Stimulated activated naive CD8-positive, alpha-beta T cell treated with anti-CD3 and anti-CD28 coated beads, Interleukin-15, amount 100 ng/mL, for 72 hours (primary cell): ENCODE measurements at places on chromosomes 2 and 18.

- DNase-seq = no peak
Measured at GRCh38 chr2:134205087-134205486, 48.8 kb upstream of the MGAT5 start.

GRCh38 chr2:78077633-78078032, 555.5 kb upstream of the LRRTM4 start:
- no peak for DNase-seq

- no peak for DNase-seq
Measured at GRCh38 chr2:43461453-43462073, 134.3 kb downstream of the THADA start.

DNA sequence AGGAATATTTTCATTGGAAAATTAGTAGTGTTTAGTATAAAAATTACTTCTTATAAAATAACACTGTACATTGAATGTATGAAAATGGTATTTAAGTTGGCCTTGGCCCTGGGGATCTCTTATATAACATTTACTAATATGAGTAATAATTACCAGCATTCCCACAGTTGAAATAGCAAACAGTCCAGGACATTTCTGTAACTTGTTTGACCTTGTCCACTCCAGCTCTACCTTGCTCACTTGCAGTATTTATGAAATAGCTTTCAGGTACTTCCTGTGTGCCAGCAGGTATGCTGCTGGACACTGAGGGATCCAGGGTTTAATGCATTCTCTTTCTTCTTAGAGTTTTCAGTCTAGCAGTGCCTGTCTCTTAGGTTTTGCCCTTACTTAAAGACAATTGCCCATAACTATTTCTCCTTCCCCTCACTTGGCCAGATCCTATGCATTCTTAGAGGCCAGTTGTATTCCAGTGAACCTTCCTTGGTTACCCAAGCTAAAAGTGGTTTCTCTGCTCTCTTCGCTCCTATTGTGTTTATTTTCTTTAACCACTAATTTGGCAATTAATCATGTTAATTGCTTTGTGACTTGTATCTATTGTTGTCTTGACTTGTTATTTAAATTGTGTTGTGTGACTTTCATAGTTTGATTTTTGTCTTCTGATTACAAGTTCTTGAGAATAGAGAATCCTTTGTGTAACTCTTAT, 25.9 kb downstream of the BABAM2 start:
- no peak for DNase-seq

DNA sequence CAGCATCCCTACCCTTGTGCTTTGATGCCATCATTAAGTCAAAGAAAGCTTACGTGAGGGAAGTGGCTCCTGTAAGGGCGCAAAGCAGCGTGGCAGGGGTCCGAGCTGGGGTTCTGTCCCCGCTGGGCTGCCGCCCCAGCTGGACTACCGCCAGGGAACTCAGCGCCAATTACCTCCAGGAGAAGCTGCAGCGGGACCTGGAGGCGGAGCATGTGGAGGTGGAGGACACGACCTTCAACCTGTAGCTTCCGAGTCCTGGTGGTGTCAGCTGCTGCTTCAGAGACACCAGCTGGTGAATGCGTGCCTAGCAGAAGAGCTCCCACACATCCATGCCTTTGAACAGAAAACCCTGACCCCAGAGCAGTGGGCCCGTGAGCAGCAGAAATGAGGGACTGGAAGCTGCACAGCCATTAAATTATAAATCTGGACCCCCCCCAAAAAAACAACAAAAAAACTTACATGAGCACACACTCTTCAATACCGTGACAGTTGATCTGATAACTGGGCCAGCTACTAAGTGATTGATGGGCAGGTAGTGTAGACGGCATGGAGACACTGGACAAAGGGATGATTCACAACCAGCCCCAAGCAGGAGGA, 20.1 kb upstream of the YES1 start:
- DNase-seq = no peak

DNA sequence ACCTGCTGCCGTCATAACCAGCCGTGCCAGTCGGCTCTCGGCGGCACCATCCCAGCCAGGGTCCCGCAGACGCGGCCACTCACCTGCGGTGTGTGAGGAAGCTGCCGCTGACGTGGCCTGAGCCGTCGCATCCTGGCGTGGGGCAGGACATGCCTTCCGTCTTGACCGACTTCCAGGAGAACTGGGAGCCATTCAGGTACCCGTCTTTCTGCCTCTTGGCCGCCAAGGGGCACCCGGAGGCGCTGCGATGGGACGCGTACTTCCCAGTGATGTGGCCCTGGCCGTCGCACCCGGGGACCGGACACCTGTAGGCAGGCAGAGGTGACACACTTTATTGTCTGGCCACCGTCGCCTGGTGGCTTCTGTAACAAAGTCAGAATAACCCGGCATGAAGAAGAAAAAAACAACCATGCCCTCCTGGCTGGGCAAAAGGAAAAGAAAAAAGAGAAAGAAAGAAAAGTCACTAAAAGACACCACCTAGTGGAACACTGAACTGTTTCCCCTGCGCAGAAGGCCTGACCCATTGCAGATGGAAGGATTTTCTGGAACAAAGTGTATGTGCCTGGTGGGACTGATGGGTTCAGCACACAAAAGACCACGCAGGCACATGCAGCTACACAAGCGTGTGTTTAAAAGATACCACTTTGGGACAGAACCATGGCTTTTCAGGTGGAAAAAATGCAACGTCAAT, 94.9 kb upstream of the PXDN start:
- DNase-seq = no peak

GRCh38 chr2:61928826-61929461, 23.5 kb downstream of the COMMD1 start:
- no peak for DNase-seq

DNA sequence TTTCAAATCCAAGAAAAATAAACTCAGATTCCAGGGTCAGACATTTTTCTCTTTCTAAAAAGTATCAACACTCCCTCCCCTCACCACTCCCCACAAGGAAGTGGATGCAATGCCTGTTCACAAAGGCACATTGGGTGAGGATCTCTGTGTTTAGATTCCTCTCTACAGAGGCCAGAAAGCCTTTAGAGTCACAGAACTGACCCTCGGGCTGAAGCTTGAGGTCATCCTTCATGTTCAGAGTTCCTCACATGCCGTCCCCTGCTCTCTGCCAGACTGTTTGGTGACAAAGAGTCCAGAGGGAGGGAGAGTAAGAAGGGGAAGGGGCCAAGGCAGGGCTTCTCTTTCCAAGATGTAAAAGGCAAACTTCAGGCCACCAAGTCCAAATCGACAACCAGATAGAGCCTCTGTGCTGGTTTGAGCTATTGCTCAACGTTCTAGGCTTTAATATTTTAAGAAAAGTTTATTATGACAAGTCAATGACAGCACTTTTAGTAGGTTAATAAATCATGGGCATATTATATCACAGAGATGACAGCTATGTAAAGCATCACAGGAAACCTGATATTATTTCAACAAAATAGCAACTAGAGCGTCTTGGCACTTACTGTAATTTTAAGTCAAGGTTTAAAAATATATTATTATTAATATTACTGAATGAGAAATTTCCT, 269.4 kb downstream of the ETAA1 start:
- DNase-seq = no peak
